ENCODE measurements at places on chromosomes 1 and 21.
A peak's percentile ranks its signal among the peaks of the same experiment; 100 is the strongest.

DNA sequence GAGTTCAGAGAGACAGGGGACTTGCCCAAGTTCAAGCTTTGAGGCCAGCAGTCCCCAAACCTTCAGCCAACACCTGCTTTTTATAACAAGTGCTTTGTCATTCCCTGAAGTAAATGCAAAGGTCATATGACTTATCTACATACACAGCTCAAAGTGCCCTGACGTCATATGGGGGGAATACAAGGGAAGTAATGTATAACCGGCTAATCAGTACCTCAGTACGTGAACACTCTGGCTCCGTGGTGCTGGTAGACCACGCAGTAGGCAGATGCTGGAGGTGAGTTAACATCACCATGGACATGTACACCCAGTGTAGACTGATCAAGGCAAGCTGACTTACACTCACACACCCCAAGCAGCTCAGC lies 60.0 kb downstream of the BACE2 start:
- DNase-seq: peak; percentile 57

DNA sequence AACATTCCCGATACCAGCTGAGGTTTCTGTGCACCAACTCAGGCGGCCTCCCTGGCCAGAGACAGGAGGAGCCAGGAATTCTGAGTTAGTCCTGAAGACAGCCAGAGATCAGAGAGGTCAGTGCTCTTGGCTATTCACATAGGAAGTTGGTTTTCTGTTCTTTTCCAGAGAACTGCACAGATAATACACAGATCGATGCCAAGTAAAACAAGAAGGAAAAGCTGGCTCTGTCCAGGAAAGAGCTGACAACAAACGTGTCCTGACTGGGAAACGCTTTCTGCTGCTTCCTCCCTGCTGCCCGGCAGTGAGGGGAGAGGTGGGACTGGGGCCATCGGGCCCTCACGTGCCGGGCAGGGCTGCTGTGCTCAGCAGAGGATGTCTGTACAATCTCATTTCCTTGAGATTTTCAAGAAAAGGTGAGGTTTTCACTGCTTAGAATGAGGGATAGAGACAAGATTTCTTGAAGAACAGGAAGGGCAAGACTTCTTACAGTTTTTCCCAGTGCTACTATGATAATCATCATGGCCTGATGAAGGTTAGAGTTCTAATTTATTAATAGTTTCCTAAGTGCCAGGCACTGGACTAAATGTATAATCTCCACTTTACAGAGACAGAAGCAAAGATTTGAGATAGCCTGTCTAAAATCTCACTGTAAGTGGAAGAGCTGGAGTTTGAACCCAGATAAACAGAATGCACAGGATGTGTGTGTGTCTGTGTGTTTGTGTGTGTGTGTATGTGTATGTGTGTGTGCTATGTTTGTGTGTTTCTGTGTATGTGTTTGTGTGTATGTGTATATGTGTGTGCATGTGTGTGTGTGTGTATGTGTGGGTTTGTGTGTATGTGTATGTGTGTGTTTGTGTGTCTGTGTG lies 211.0 kb upstream of the RAB4A start:
- DNase-seq: no peak

- no peak for DNase-seq
Measured at GRCh38 chr1:38915352-38915948, 26.2 kb downstream of the RHBDL2 start.

- peak; percentile 97 for DNase-seq
Measured at GRCh38 chr1:48493970-48494769, 22.2 kb upstream of the SPATA6 start.

DNA sequence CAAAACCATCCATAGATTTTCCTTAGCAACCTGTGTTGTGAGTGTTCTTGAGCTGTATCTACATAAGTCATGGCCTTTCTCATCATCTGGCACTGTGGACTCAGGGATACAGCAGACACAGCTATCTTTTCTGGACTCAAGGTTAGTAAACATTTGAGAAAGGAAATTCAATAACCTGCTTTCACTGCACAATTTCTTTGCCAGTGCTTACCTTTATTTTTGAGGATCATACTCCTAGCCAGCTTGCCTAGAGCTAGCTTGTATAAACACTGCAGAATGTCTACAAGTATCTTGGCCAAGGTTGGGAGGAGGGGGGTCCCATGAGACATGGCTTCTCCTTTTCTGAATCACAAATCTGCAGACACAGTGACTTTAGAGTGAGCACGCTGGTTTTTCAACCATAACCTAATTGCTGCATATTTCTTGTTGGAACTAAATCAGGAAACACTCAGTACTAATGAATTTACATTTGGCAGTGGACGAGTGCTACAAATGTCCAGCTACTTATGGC lies 27.2 kb downstream of the ADAMTS5 start:
- no peak for DNase-seq

DNA sequence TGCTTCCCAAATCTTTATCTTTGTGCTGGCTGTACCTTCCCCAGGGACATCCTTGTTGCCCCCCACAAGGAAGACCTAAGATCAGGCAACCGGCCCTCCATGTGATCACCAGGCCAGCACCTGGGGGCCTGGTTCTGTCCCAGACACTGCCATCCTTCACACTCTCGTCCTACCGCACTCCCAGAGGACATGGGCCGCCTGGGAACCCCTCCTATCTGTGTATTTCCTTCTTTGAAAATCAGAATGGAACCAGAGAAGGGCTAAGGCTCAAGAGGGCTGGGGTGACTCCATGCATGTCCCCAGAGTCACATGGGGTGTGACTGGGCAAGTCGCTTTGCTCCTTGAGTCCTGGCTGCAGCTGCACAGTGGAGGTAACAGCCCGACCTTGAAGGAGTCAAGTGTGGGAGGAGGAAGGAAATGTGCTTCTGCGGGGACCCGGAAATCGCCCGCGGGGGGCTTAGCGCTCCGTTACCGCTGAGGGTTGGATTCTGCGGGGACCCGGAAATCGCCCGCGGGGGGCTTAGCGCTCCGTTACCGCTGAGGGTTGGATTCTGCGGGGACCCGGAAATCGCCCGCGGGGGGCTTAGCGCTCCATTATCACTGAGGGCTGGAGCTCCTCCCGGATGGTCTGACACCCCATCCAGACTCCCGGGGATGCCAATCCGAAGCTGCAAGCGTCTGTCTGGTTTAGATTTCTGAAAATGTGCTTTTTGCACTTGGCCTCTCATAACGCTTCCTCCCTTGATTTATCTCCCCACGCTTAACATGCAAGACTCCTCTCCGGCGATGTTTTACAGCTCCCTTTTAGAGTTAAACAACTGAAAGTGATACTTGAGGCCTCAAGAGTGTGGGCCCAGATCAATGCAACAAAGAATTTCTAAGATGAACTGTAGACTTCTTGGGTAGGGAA lies 278.9 kb downstream of the NPHP4 start:
- no peak for DNase-seq

GRCh38 chr1:82079607-82080006 lies 278.9 kb downstream of the ADGRL2 start:
- DNase-seq: no peak

DNA sequence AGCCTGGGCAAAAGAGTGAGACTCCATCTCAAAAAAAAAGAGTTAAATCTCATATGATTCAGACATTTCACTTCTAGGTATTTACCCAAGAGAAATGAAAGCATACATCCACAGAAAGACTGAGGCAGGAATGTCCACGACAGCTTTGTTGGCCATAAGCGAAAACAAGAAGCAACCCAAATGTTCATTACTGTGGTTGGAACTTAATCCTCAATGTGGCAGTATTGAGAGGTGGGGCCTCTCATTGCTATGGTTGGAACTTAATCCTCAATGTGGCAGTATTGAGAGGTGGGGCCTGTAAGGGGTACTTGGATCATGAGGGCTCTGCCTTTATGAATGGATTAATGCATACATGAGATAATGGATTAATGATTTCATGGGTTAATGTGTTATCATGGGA lies 15.2 kb downstream of the C21orf58 start:
- no peak for DNase-seq

DNA sequence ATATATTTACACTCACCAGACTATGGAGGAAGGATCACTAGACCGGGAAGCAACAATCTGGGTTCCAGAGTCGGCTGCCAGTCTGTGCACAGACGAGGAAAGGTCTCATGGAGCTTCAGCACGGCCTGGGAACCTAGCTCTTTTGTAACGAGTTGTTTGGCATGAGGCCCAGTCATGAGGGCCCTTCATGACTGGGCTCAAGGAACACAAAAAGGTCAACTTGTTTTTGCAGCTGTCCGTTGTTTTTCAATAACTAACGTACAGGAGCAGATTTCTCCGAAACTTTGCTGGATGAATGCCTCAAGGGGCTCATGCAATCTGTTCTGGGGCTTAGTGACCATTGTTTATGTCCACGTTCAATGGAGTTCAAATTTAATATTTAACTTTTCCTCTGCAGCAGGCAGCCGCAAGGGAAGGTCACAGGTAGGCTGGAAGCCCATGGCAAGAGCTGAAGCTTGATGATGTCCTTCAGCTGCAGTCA lies 5.9 kb upstream of the STUM start:
- peak; percentile 90 for DNase-seq

DNA sequence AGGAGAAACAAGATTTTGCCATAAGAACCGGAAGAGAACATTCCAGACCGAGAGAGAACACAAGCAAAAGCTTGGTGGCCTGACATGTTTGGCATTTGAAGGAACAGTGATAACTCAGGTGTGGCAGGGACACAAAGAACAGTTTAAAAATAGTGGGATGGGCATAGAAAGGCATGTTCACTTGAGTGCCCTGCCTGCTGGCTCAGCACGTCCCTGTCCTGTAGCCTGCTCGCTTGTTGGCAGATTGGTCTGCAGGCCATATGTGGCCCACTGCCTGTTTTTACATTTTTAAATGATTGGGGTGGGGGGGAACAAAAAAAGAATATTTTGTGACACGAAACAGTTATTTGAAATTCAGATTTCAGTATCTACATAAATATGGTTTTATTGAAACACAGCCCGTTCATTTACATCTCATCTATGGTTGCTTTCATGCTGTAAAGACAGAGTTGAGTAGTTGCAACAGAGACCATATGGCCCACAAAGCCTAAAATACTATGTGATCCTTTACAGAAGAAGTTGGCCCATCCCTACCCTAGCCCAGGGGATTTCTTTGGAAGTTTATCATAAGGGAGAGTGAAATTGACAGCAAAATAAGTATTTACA lies 100.7 kb downstream of the RGL1 start:
- DNase-seq: no peak

Measured in SK-MEL-5 (cell line).